ENCODE measurements at places on chromosomes 1 and 21.
A peak's percentile ranks its signal among the peaks of the same experiment; 100 is the strongest.

- DNase-seq = no peak
These were observed 16.1 kb downstream of the FBXO2 start for GRCh38 chr1:11638121-11638520.

- no peak for DNase-seq
These were observed 596 bp downstream of the CD247 start for GRCh38 chr1:167517535-167518330.

DNA sequence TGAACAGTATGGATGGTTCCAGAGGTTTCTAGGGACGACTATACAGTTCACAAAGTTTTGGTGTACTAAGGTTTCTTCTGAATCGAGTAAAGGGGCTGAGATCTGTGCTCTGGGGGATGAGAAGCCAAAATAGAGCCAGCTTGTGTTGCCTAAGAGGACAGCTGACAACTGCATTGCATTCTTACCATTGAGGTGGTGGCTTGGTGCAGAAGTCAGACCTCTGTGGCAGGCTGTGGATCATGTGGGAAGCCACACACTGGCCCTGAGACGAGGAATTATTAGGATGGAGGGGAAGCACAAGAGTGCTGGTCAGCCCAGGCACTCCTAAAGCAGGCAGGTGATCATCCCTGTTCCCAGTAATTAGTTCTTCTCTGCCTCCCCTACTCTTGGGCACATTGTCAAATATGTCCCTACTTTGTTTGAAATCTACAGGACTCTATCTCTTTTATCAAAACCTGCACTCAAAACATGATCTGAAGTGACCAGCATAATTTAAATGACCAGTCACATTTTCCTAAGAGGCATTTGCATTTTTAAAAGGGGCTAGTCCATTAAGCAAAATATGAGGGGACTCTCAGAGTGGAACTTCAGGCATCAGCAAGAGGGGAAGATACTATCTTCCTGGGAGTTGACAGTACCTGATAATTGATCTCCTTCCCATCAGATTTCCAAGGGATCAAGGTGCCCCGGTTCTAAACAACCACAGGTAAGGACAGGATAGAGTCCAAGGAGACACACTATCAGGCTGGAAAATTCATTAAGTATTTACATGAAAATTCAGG is at the start of gene FCRLB:
Gene FCRLB (plus strand): TSS at position 589 of the 782 bp plus-strand sequence. CDS start 1,129 bp downstream, outside the sequence.
- no peak for DNase-seq

DNA sequence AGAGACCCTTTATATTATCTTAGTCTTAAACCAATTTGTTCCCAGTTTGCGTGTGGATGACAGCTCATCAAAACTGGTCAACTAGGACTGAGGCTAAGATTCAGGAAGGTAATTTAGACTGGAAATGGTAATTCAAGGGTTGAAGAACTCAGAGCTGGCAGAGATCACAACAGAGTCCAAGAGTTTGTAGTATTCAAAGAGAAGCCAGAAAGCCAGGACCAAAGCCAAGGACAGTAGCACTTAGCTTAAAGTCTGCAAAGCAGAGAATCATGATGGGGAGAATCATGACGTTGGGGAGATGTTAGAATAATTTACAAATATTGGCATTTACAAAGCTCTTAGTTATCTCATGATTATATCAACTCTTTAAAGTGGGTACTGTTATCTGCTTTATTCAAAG is 32.6 kb downstream of the RNF11 start:
- peak; percentile 7 for DNase-seq

Measured in fibroblast of skin of scalp (primary cell).